ENCODE measurements at places on chromosomes 7 and 10.
A peak's percentile ranks its signal among the peaks of the same experiment; 100 is the strongest.

DNA sequence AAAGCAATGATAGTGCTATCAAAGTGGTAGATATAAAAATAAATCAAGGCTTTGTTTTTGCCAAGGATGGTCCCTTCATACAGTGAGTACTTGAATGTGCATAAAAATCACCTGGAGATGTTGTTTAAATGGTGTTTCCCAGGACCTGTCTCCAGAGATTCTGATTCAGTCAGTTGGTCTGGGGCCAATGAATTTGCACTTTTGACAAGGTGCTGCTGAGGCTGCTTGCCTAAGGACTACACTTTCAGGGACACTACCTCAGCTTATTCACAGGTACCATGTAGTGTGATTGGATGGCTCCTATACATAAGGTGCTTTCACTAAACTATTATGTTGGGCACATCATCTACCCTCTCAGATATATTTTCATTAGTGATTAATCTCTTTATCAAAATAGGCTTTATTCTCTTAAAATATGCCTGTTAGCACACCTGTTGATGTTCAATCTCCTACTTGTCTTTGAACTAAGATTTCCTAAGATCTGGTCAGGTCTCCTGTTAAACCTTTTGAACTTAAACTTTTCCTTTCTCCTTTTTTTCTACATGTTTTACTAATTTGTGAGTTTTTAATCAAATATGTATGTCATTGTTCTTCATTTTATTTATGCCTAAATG, 24.3 kb downstream of the CAPZA2 start:
- DNase-seq, result no peak

GRCh38 chr10:78865538-78865875, 203.3 kb upstream of the ZMIZ1 start:
- DNase-seq, result no peak

GRCh38 chr7:27344471-27344870, 101.9 kb downstream of the EVX1 start:
- DNase-seq, result no peak

DNA sequence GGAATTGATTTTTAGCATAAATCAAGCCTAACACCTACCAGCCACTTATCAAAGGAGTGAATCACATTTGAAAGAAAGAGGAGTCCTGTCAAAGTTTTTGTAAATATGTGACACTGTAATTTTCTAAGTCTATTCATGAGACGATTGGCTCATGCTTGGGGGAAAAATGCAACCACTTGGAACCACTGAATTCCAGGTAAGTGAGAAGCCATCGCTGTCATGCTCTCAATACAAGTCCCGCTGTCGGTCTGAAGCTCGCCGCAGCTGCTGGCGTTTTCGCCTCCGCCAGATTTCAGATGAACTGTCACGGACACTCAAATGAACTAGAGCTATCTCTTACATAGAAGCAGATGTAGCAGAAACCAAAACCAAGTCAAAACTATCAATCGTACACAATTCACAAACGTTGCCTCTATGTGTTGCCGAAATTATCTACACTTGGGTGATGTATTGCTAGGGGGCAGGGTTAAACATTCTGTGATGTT, 279.8 kb upstream of the FZD8 start:
- no peak for DNase-seq

DNA sequence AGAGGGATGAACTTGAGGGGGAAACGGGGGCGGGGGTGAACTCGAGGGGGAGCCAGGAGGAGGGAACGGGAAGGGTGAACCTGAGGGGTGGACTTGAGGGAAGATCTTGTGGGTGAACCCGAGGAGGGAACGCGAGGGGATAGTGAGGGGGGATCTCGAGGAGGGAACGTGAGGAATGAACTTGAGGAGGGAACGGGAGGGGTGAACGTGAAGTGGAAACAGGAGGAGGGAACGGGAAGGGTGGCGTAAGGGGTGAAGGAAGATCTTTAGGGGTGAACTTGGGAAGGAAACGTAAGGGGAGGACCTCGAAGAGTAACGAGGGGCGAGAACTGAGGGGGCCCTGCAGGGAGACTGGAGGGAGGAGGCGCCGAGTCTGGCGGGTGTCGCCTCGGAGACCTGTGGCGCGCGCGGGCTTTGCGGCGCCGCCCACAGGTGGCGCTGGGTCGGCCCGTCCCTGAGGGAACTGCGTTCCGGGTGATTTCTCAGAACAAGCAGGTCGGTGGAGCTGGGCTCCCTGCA, 651 bp downstream of the MYO3A start:
- DNase-seq, result no peak

GRCh38 chr7:104160375-104160774, 47.4 kb downstream of the ORC5 start:
- no peak for DNase-seq

DNA sequence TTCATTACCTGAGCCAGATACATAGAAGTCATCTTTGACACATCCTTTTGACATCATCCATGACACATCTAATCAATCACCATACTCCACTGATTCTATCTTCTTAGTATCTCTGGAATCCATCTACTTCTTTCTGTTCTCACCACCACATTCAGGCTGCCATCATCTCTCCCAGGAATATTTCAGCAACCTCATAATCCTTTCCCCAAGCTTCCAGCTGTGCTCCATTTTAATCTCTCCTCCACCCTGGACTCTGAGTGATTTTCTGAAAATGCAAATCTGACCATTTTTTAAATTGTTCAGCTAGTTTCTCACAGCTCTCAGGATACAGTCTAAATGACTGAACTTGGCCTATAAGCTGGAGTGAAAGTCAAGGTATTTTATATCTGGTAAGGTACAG, 2.5 kb upstream of the BTRC start:
- DNase-seq, result no peak

- DNase-seq, result no peak
Measured at GRCh38 chr7:36473454-36474282, 84.0 kb downstream of the ANLN start.

- DNase-seq, result no peak
Measured at GRCh38 chr7:40758590-40758989, 623.8 kb downstream of the SUGCT start.

- DNase-seq, result peak; percentile 69
Measured at GRCh38 chr7:128791121-128791971, at the start of gene CCDC136. Gene CCDC136 (plus strand): TSS chr7:128791968. CDS start chr7:128792412, 444 bp downstream.

DNA sequence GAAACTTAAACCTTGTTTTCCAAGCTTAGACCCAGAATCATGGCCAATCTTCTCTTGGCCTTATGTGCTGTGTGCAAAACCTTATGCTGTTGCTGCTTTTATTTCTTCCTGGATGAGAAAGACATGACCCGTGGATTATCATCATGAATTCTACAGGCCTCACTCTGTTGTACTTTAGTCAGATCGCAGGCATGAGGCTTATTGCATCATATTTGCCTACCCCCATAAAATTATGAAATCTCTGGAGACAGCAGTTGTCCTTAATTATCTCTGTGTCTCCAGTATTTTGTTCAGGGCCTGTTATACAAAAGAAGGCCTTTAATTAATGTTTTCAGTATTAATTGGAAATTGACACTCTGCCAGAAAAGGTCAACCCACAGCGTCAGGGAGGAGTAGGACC, 71.6 kb downstream of the PLCE1 start:
- DNase-seq, result no peak

- no peak for DNase-seq
Measured at GRCh38 chr10:8272794-8273425, 218.4 kb downstream of the GATA3 start.

DNA sequence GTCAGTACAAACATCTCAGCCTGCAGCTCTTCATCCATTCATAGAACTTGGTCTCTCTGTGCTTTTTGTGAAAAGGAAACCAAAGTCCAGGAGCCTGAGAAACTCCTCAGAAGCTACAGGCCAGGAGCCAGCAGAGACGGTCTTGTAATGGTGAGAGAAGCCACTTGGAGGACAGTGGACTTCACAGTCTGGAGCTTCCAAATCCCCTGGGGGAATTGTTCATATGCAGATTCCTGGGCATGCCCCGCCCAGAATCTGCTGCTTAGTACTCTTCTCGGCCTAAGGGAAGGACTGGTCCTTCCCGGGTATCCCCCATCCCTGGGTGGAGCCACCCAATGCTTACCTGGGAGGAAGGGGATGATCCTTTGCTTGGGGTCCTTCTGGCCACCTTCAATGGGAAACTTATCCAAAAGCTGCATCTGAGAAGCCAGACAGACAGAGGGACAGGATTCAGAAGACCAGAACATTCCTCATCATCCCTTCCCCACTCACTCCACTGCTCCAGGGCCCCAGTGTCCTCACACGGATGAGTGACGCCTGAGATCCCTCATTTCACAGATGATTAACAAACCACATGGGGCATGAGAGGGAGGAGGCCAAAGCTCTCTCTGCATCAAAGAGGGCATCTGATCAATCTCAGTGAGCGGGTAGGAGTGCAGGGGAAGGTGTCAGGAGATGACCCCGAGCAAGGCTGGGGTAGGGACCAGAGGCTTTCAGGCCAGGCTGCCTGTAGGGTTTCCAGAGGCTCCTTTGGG, 88.4 kb downstream of the SH3PXD2A start:
- no peak for DNase-seq

GRCh38 chr10:82668221-82668895, 793.4 kb downstream of the NRG3 start:
- no peak for DNase-seq
